NCI-H2171 treated with DMSO at 0.1 percent for 48 hours (cell line): ENCODE measurements at places on chromosomes 4 and X.
A peak's percentile ranks its signal among the peaks of the same experiment; 100 is the strongest.

GRCh38 chrX:8455557-8455956 lies 9.1 kb upstream of the VCX3B start:
- no peak for DNase-seq

DNA sequence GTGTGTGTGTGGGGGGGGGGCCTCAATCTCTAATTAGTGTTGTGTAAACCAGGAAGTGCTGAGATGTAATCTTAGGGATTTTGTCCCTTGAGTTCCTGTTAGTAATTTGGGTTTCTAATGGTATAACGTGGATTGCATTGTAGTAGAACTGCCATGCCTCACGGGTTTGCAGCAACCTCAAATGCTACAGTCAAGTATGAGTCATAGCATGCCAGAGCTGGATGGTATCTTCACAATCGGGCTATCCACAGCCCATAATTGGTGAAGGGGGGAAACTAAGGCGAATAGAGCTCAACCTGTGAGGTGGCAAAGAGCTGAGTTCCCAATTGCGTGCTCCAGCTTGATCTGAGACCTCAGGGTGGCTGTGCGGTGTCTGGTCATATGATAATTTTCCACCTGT lies 2.2 kb upstream of the FMR1NB start:
- no peak for DNase-seq

DNA sequence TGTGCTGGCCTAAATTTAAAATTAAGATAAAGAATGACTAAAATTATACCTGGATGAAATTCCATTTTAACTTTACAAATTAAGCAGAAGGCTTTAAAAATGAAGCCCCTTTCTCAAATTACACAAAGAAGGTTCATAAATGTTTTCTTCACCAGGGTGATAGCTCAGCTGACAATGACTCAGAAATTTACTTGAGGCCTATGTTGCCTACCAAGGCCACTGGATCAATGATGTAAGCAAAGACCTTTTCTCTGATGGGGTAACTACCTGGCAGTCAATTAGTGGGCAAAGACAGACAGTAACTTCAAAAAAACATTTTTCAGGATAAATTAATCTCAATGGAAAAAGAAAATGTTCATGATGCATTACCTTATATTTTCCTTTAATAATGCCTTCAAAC lies 23.9 kb upstream of the GPR34 start:
- no peak for DNase-seq

GRCh38 chr4:110631584-110632505 lies 9.0 kb upstream of the PITX2 start:
- peak; percentile 40 for DNase-seq

DNA sequence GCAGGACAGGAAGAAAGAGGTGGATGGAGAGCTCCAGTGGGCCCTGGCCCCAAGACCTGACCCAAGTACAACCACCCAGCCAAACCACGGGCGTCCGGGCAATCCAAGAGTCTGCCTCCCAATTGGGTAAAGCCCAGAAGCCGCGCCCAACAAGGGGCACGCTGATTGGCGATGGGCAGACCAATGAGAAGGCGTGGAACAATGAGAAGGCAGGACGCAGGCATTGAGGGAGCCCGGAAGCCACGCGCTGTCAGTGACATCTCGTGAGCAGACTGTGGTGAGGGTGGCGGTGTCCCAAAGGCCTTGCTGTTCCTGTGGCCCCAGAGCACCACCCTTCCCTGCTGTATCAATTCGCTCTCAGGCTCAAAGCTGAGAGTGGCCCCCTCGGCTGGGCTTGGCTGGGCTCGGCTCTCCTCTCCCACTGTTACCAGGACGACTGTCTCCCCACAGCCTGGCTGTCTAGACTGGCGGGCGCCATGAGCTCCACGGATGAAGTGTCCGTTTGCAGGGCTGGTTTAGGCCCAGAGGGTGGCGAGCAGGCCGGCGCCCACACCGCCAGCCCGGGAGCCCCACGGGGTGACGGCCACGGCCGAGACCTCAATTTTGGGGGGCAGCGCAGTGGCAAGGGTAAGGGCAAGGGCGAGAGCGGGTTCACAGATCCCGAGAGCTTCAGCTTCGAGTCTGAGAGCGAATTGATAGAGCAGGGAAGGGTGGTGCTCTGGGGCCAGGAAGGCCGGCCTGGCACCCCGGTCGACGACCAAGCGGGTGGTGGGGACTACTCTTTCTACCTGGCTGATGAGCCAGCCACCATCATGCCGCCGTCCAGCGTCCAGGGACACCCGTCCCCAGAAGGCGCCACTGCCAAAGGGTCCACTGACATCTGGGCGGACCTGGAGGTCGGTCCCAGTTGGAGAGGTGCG lies at the start of gene LOC101059915:
Gene LOC101059915 (plus strand): TSS at position 219 of the 920 bp plus-strand sequence.
- DNase-seq, result no peak

DNA sequence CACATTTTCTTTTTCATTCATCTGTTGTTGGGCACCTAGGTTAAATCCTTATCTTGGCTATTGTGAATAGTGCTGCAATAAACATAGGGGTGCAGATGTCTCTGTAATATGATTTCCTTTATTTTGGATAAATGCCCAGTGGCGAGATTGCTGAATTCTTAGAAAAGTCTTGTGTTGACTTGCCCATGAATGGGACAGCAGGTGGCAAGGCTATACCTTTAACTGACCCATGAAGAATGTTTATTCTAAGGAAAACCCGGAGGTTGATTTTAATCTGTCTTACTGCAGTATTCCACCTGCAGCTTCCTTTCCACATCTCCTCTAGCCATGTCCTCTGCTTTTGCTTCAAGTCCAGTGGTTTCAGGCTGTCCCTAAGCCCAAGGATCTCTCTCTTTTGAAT lies 220.6 kb downstream of the SNCA start:
- DNase-seq, result peak; percentile 76

DNA sequence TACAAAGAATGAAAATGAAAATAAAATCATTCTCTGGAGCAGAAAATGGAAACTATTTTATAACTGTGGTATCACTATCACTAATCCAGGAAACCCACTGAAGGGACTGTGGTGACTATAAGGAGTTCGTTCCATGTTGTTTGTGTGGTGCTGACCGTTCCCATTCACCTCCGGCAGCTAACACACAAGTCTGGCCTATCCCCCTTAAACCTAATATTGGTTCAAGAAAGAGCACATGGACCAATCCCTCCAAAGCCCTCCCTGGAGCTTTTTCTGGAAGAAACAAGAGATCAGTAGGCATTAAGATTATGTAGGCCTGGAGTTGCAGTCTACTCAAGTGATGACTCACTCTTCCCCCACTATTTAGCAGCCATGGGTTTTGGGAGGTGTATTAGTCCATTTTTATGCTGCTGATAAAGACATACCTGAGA lies 25.9 kb upstream of the FAM241A start:
- DNase-seq, result no peak

GRCh38 chr4:874056-874455 lies 48.1 kb upstream of the CPLX1 start:
- peak; percentile 36 for DNase-seq

DNA sequence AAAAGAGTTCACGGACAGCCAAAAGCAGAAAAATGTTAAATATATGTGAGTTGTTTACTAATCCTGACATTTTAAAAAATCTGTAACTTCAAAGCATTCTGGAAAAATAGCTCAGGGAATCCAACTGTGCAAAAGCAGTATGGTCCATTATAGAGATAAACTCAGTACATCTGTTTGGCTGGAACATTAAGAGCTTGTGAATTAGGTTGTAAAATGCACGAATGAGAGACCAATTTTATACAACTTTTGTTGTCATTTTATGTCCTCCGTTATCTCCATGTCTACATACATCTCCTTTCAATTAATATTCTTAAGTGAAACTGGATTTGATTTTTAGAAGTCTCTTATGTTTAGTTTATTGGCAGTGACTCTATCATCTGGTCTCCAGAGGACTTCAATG lies 367.0 kb upstream of the ATOH1 start:
- no peak for DNase-seq

GRCh38 chrX:63664741-63665140 lies 120.3 kb downstream of the ARHGEF9 start:
- DNase-seq, result no peak

DNA sequence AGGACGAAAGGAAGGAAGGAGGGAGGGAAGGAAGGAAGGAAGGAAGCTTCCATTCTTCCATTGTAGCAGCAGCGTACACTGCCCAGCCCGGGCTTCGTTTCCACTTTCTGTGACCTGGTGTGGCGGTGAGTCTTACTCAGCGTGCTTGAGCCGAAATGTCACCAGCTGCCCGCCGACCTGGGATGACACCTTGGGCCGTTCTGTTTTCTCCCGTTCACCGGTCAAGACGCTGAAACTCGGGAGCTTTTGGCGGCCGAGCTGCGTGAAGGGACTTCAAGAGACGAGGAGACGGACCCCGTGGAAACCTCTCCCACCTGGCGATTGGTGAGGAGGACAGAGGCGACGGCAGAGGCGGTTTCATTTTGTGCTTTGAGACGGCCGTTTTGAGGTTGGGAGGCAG lies 47.1 kb upstream of the PPP2R3B start:
- no peak for DNase-seq

DNA sequence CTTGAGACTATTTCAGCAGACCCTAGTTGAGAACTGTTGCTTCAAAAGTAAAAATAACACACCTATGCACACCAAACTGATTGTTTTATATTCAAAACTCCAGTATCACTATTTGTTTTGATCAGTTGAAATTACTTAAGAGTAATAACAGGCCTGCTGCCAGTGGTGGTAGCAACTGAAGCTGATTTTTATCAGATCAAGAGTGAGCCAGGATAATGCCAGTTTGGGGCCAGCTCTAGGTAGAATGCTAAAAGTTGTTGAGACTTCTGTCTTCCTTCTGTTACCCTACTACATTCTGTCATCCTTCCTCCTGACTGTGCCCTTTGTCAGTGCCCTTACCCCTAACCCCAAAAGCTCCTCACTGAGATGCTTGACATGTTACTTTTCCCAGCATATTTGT lies 228.7 kb upstream of the SPRY1 start:
- no peak for DNase-seq

- DNase-seq, result no peak
These were observed 26.1 kb upstream of the TMEM154 start for GRCh38 chr4:152705903-152706302.

- no peak for DNase-seq
These were observed 194.4 kb upstream of the RPL34 start for GRCh38 chr4:108425988-108426387.

DNA sequence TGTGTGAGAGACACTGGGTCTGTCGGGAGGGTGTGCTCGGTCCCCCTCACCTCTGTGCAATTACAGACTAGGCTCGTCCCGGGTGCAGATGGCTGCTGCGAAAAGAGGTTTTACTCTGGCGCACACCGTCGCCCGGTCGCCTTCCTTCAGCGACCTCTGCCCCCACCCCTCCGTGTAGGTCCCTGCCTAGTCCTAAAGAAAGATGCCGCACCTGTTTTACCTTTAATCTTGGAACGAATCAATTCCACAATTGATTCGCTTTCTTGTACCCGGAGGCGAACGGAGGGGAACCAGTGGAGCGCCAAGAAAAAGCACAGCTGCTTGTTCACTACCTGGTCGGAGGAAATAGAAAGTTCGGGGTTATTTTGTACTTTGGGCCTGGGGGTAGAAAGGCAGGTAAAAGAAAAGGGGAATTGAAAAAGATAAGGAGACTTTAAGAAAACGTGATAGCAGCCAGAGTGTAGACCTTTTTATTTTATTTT lies 1.2 kb downstream of the NPNT start:
- no peak for DNase-seq

DNA sequence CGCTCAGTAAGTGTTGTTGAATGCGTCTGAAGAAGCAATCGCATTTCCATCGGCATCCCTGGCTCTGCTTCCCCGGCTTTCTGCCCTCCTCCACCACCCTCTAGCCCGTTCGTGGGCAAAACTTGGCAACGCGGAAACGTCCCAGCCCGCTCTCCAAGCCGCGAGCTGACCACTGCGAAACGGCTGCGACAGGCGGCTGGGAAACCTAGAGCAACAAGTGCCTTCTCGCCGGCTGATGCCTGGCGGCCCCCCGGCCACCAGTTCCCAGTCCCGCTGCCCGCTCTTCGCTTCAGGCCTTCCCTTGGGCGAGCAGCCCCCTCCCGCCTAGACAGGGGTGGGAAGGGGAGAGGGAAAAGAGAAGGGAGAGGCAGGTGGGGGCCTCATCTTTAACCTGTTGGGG lies 837 bp downstream of the CITED1 start:
- no peak for DNase-seq

DNA sequence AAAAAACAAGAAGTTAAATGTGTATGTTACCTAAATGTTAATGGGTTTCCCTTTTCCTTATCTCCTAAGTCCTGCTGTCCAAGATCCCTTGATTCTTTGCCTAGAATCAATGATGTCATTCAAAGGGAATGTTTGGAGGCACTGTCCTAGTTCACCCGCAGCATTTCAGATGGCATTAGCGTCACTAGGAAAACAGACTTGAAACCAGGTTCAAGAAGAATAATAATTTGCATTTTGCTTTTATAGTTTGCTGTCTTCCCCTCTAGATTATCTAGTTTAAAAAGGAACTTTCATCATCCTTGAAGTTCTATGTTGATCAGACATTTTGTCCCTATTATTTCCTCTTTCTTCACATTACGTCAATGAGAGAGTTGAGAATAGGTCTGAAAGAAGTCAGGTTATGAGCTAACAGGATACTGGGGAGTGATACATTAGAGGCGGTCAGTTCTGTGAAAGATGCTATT lies 234.1 kb upstream of the PGRMC2 start:
- no peak for DNase-seq

DNA sequence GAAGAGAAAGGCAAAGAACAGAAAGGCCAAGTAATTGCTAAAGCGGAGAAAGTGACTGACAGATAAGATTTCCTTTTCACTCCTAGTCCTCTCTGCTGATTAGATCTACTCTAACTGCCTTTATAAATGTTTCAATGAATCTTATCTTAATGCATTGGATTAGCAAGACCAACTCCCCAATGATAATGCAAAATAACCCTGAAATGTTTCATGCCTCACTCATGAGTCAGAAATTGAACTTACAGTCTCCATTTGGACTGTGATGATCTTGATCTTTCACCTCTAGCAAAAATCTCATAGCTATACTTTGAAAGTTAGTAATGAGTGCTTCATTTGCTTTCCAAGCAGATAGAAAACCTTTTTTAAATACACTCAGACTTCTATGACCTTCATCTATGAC lies 26.5 kb downstream of the SLC10A7 start:
- DNase-seq, result no peak

DNA sequence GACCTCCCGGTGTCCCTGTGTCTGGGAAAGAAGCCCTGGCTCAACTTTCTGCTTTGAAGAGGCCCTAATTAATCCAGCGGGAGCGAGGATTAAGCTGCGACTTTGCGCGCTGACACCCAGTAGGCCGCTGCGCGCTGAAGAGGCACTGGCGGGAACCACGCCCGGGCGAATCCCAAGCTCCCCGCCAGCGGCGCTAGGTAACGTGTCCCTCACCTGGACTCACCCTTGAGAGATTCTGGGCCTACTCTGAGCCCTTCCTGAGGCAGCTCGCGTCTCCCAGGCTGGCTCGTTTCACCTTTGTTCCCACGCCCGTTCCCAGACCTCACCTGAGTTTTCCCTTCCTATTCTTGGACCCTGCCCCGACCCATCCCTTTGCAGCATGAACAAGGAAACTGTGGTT lies 616 bp upstream of the KLHL34 start:
- no peak for DNase-seq
